ENCODE measurements at places on chromosomes 7 and 10.

GRCh38 chr7:37341033-37341630 is 107.5 kb downstream of the ELMO1 start:
- no peak for DNase-seq

DNA sequence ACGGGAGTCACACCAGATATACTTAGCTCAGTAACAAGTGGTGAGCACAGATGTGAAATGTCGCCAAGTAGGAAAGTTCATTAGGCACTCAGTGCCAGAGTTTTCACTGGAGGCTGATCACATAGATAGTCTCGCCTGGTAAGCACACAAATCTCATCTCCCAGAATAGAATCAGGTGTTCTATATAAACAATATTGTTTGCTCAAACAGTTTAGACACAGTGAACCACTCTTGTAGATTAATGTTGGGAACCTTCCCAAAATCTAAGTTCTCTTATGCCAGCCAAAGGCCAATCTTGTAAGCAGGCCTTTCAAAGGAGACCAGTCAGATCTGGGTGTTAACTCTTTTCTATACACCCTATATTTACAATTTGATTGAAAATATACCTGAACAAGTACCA is 716.5 kb upstream of the GRM3 start:
- DNase-seq, result no peak

DNA sequence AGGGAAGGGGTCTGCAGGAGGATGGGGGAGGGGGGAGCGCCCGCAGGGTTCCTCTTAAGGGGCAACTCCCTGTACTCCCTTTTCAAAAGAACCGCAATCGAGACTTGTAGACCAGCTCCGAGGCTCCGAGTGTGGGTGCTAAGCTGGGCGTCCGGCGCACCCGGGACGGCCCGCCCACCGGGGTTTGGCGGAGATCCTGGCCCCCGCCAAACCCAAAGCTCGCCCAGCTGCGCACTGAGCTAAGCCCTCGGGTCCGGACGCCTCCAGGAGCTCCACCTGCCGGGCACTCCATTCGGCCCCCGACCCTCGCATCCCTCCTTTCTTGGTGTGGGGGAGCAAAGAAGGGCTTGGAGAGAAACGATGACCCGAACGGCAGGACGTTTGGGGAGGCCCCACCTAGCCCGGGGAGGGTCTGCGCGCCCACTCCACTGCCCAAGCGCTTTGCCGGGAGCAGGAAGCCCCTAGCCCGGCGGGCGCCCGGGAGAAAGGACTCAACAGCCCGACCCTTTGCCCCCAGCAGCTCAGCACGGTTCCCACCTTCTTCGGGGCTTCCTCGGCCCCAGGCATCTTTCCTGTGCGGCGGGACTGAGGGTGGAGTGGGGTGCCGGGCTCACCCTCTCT is 651 bp downstream of the AFAP1L2 start:
- DNase-seq, result no peak

DNA sequence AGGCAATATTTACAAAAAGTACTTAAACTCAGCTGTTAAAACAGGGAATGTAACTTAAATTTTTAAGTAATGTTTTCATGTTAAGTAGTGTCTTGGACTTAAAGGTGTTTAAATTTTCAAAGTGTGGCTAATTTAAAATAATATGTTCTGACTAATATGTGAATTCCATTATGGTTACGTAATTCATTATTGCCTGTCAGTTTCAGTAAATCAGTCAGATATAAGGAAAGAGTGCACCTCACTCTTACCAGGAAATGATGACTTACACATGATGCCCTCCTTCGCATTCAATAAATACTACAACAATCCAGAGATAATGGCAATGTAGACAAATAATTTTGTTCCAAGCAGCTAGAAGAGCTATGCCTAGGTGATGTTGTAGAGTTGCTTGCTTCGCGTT is 69.0 kb upstream of the WNT16 start:
- DNase-seq, result no peak

GRCh38 chr7:133941496-133941895 is 185.6 kb upstream of the LRGUK start:
- no peak for DNase-seq

DNA sequence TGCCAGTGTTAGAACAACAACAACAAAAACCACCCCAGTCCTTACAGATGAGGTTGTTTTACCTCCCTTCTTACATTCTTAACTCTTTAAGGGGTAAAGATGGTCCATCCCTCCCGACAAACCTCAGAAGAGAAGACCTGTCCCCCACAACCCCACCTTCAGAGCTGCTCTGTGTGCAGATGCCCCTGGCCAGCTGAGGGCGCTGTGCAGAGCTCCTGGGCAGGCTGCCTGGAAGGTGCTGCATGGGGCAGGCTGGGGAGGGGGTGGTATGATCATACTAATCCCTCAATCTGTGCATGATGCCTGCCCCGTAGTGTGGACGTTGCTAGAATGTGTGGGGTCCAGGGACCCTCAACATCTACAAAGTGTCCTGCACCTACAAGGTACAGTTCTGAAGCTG is 387.1 kb downstream of the INHBA start:
- DNase-seq, result no peak

GRCh38 chr7:100132126-100132525 is 5.4 kb downstream of the MBLAC1 start:
- no peak for DNase-seq

GRCh38 chr10:78307576-78307975 is 273.9 kb downstream of the RPS24 start:
- DNase-seq, result no peak

GRCh38 chr7:29284696-29285443 is 90.3 kb downstream of the CHN2 start:
- DNase-seq, result no peak

- peak; percentile 80 for DNase-seq
Observed at GRCh38 chr10:112314822-112315474, 31.7 kb downstream of the TECTB start.

GRCh38 chr10:62779487-62780248 is 24.9 kb upstream of the ADO start:
- peak; percentile 88 for DNase-seq

- no peak for DNase-seq
Observed at GRCh38 chr7:132125096-132125495, 451.2 kb downstream of the PLXNA4 start.

DNA sequence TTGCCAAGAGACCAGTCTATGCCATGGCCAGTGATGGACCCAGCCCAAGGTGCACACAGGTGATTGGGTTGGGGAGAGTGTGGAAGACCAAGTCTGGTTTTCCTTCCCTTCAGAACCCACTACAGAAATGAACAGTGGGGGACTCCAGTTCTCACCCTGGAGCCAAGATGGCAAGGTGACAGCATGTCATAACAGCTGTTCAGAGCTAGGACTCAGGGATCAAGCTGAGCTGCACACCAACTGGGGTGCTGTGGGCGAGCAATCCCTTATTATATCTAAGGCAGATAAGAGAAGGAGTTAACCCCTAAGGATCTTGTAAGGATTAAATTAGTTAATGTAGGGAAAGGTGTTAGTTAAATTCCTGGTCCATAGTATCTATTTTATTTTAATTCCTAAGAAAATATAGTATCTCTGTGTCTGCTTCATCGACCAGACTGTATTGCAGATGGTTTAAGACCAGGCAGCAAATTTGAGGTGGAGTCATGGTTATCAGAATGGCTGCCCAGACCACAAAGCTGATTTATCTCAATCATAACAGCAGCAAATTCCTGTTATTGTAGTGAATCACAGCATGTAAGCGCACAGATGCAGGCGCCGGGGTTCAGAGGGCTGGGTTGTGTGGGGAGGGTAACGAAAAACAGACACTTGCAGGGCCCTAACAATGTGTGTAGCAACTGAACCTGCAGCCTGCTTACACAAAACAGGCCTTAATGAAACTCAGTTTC is 208.7 kb upstream of the ZNF32 start:
- no peak for DNase-seq

DNA sequence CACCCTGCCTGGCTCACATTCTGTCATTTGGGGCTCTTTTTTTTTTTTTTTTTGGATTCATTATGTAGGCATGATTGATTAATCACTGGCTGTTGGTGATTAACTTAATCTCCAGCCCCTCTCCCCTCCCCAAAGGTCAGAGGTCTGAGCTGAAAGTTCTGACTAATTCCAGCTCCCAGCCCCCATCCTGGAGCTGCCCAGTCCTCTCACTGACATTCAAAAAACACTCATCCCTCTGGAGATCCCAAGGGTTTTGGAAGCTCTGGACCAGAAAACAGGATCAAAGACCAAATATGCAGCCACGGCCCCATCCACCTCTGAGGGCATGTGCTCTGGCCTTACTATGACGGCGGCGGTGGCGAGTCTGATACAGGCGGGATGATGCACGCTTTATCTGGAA is 53.8 kb downstream of the RBM17 start:
- DNase-seq, result no peak

DNA sequence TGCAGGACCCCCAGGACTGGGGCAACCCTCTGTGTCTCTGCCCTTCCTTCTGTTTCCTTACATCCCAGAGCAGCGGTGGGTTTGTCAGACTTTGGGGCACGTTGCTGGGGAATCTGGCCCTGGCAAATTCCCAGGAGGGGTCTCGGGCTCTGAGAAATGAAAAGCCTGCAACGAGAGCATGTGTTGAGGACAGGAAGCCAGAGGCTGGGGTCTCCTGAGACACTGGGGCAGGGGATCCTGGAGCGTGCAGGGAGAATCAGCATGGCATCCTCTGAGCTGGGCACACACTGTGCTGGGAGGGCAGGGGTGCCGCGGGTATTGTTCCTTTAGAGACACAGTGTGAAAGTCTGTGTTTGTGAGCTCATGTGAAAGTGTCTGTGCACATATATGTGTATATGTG is 279.9 kb upstream of the PPP2R2D start:
- no peak for DNase-seq

- no peak for DNase-seq
Observed at GRCh38 chr10:32142646-32143045, 86.4 kb upstream of the KIF5B start.

GRCh38 chr10:15188603-15189002 is 20.1 kb upstream of the NMT2 start:
- DNase-seq, result peak; percentile 33

DNA sequence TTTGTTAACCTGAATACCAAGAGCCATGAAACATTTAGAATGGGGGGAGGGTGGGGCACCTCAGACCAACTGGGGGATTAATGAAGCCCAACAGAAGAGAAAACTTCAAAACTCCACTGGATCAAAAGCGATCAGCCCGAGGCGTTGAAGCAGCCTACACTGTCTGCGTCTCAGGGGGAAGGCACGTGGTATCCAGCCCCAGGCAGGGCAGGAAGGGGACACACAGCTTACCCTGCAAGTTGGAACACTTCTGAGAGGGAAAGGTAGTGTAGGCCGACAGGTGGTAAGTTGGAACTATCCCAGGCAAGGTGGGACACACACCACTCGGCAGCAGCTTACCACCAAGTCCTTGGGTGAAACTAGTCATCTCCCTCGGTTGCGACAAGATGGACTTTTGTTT is 102.9 kb downstream of the TAX1BP1 start:
- no peak for DNase-seq

- no peak for DNase-seq
Observed at GRCh38 chr7:80957226-80957777, 38.5 kb upstream of the SEMA3C start.

DNA sequence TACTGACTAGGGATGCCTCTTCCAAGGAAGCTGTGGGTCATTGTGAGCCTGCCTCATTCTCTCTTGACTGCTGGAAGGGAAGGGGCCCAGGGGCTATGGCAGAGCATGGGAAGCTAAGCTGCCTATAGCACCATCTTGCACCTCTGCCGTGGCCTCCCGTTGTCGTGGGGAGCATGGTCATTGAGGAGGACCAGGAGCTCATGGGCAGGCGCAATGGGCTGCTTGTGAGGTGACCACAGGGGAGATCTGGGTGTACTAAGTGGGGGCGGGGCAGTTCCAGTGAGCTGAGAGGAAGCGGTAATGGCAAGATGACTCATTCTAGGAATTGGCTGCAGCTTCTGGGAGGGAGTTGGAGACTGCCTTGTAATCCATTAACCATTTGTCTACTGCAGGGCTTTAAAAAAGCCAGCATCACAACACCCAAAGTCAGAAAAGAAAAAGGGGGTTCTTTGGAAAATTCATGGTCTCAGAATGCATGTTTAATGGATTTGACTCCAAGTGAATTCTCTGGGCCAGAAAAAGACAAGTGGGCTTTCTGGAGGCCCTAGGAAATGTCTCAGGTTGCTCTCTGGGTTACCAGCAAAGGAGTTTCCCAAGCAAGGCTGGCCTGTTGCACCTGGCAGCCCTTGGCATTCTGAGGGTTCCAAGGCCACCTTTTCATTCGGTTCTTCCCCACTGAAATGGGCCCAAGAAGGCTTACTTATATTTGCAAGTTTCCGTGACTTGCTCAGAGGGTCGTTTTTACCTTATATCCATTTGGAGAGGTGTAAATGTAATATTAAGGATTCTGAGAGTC is 3.6 kb downstream of the DUSP5 start:
- peak; percentile 80 for DNase-seq

- DNase-seq, result peak; percentile 28
Observed at GRCh38 chr10:60731134-60731885, 47.0 kb upstream of the CDK1 start.

DNA sequence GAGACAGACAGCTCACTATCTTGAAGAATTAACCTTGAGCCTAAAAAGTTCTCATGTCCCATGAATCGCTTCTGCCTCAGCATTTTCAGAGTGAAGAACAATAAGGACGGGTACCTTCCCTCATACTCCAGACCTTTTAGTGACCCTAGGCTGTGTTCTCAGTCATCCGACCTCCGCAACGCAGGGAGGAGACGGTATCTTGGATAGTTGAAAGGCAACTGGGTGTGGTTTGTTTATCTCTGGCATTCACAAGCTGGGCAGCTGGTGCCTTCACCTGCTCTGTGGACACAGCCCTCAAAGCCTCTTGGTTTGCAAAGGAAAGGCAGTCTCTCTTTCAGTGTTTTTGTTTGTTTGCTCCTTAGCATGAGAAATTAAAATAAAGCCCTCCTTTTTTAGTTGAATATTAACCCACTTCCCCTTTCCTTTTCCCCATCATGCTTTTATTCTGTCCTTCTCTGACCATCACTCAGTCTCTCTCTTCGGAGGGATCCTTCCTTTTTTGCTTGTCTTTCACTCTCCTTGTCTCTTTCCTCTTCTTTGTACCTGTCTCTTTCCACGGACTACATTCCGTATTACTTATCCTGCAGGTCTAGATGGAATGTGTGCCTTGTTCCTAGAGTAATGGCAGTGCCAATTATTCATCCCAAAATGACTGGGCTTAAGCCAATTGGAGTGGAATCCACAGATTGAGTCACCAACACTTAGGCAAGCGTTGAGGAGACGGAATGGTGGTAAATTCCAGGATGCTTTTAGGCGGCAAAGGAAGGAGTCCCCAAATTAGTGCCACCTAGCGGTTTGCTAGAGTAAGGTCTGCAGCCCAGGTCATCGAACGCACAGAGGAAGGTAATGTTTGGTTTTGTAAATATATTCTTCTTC is 45.8 kb downstream of the PRR15 start:
- no peak for DNase-seq

DNA sequence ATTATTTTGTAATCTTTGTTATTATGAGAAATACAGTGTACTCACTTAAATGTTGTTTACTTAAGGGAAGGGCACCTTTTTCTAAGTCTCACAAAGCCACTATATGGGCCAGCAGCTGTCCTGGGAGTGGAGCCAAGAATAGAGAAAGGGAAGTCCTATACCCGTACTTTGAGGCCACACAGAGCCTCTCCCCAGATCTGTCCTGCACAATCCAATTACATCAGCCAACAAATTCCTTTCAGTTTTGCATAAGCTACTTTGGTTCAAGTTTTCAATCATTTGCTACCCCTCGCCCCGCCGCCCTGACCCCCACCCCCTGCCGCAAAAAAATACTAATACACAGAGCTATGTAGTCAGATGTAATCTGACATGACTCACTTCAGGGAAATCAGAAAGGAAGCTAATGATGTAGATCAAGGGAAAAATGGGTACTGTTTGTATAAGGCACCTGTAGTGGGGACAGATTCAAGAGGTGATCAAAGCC is 297.4 kb upstream of the NEBL start:
- no peak for DNase-seq

GRCh38 chr10:7498111-7498510 is 87.3 kb upstream of the SFMBT2 start:
- DNase-seq, result no peak
